ENCODE measurements at places on chromosomes 6 and 20.

DNA sequence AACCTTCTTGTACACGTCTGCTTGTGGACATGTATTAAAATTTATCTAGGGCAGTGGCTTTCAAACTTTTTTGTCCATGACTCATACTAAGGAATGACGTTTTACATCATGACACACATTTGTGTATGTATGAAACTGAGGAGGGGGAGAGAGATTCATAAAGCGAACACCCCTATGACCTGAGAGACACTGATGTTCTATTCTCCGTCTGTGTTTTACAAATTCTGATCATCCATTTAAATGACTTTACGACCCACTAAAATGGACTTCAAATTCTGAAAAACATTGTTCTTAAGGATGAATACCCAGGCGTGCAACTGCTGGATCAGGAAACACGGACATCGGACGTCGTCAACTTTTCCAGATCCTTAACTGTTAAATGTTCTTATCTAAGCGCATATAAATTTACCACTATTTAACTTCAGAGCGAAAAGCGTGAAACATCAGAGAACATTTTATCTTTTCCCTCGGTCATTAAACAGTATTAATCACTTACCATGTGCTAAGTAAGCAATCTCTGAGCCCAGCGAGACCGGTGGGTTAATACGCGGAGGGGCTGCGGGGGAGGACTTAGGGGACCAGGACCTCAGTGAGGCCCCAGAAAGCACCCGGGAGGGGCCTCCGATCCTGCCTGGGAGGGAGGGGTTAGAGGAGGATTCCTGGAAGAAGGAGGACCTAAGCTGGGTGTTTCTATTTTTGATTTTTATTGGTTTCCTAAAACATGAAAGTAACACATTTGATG lies 1.2 kb downstream of the PLAGL1 start:
- H3K4me1 ChIP-seq = peaks cover 7% of the 10 kb centered on the region
- DNase-seq = no peak
- peak overlapping the region; percentile 38 for H3K27ac ChIP-seq
- peak overlapping the region; percentile 63 for H3K4me3 ChIP-seq
- peaks cover 7% of the 10 kb centered on the region for H3K36me3 ChIP-seq

DNA sequence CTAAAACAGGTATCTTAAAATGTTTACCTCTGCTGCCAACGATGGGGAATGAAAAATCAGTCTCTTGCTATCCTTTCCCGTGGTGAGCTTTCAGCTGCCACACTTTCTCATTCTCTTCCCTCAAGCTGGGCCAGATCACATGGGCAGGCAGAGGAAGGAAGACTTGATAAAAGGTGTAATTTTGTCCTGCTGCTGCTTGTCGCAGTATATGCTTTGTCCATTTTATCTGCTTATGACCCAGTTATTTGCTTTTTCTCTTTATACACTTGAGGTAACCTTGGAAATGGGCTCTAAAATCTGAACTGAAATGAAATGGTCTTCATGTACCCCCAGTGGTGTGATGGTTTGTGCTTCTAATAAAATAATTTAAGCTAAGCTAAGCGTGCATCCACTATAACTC lies 695.9 kb upstream of the FLRT3 start:
- no peak overlapping the region for H3K4me3 ChIP-seq
- no peak overlapping the region for H3K27ac ChIP-seq
- H3K4me1 ChIP-seq = no peaks in the 10 kb centered on the region
- no peak for DNase-seq
- no peaks in the 10 kb centered on the region for H3K36me3 ChIP-seq

GRCh38 chr6:163962627-163963117 lies 548.2 kb downstream of the QKI start:
- no peak for DNase-seq
- no peak overlapping the region for H3K27ac ChIP-seq
- no peaks in the 10 kb centered on the region for H3K27me3 ChIP-seq
- H3K4me3 ChIP-seq = no peak overlapping the region

DNA sequence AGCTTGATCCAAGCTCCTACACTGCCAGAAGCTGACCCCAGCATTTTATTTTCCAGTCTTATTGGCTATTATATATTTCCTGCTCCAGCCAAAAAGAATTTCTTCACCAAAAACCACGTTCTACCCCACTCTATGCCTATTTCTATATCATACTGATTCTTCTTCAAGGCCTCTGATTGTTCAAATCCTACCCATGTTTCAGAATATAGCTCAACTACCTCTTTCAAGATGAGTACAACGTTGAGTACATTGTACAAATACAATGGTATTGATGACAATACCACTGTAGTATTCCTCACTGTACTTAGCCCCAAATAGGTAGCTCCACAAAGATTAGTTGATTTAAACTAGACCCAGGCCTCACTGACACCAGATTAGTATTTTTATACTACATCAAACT lies 31.0 kb downstream of the ASCC3 start:
- peaks cover 54% of the 10 kb centered on the region for H3K36me3 ChIP-seq
- no peaks in the 10 kb centered on the region for H3K27me3 ChIP-seq
- no peak overlapping the region for H3K4me3 ChIP-seq
- peaks cover 7% of the 10 kb centered on the region for H3K4me1 ChIP-seq
- no peak for DNase-seq

DNA sequence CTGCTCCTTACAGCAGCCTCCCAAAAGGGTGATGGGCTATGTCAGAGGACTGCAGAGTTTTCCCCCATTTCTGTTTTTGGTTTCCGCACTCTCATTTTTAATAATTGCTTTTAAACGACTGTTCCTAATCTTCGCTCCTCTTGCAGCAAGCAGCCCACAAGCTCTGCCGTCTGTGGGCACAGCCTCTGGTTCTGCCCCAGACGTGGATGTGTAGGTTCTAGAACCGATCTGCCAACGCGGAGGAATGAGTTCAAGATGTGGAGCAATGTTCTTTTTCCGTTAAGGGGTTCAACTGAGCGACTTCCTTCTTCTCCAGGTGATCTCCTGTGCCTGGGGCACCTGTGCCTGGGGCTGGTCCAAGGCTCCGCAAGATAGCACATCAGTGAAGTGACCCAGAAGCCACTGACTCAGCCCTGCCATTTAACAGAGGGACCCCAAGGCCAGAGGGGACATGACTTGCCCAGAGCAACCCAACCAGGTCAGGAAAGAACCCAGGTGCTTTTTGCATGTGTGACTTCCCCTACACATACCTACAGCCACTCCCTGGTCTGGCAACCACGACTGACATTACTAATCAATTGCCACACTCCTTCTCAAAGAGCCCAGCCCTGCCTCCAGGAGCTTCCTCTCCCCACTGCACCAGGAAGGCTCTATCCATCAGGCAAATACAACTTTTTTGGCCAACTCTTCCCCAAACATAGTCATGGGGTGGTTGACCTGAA lies 22.7 kb downstream of the PMEPA1 start:
- H3K4me3 ChIP-seq = no peak overlapping the region
- no peak overlapping the region for H3K27ac ChIP-seq
- no peaks in the 10 kb centered on the region for H3K4me1 ChIP-seq
- H3K27me3 ChIP-seq = no peaks in the 10 kb centered on the region
- no peak for DNase-seq

DNA sequence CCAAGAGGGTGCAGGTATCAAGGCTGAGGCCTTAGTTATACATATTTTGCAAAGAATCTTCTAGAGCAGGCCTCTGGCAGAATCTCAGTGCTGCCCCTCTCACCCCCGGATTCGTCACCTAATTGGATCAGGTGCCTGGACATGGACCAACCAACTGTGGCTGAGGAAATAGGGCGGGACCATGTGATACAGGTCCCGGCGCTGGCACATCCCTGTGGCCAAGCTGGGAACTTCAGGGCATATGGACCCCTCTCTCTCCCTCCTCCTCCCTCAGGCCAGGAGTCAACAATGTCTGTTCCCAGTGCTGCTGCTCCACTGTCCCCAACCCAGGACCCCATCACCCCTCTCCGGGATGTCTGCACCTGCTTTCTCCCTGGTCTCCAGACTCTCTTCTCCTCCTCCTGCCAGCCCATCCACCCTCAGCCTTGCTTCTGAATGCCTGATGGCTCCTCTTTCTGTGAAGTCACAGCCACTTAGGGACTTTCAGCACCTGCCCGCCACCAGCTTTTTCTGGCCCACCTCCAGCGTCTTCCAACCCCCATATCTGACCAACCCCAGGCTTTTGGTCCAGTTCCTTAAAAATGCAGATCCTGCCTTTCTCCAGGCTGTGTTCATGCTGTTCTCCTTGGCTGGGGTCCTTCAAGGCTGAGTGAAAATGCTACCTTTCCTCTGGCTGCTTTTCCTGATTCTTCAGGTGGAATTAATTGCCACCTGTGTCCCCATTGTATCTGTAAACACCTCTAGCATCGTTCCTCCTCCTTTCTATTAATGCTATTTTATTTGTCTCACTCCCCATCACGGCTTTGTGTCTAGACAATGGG lies 19.0 kb upstream of the MLN start:
- H3K27ac ChIP-seq = no peak overlapping the region
- H3K36me3 ChIP-seq = no peaks in the 10 kb centered on the region
- H3K27me3 ChIP-seq = peaks cover 13% of the 10 kb centered on the region
- H3K4me1 ChIP-seq = no peaks in the 10 kb centered on the region
- no peak overlapping the region for H3K4me3 ChIP-seq
- DNase-seq = no peak

DNA sequence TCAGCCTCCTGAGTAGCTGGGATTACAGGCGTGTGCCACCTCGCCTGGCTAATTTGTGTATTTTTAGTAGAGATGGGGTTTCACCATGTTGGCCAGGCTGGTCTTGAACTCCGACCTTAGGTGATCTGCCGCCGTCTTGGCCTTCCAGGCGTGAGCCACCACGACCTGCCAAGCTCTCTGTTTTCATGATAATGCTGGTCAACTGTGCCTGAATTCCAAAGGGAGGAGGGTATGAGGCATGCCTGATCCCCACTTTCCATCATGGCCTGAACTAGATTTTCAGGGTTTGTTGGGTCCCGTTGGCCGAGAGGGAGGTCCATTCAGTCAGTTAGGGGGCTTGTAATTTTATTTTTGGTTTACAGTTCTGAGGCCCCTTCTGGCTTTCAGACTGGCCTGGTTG lies 28.0 kb upstream of the ANGPT4 start:
- no peaks in the 10 kb centered on the region for H3K36me3 ChIP-seq
- DNase-seq = no peak
- peaks cover 5% of the 10 kb centered on the region for H3K27me3 ChIP-seq
- no peaks in the 10 kb centered on the region for H3K4me1 ChIP-seq
- no peak overlapping the region for H3K4me3 ChIP-seq

GRCh38 chr20:32040142-32040953 lies 11.7 kb upstream of the HCK start:
- H3K27me3 ChIP-seq = peaks cover 39% of the 10 kb centered on the region
- H3K27ac ChIP-seq = no peak overlapping the region
- H3K4me3 ChIP-seq = no peak overlapping the region

GRCh38 chr20:48217190-48217589 lies 431.9 kb upstream of the SULF2 start:
- no peaks in the 10 kb centered on the region for H3K4me1 ChIP-seq
- no peak overlapping the region for H3K27ac ChIP-seq
- no peak overlapping the region for H3K4me3 ChIP-seq
- no peak for DNase-seq
- H3K36me3 ChIP-seq = no peaks in the 10 kb centered on the region

DNA sequence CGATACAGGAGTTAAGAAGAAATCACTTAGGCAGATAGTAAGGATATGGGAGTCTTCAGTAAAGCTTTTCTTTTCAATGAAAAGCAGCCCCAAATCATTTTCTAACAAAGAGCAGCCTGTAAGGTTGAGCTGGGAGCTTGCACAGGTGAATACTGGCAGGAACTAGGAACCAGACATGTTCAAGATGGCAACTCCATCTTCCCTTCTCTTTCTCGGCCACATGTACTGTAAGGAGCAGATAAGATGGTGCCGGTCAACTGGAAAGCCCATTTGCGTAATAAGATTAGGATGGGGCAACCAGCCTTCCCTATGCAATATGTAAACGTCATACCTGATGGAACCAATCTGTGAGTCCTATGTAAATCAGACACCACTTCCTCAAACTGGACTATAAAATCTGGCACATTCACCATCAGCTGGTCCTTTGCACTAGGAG lies 46.2 kb upstream of the RNGTT start:
- H3K27me3 ChIP-seq = peaks cover 3% of the 10 kb centered on the region
- H3K4me1 ChIP-seq = no peaks in the 10 kb centered on the region
- H3K36me3 ChIP-seq = no peaks in the 10 kb centered on the region
- no peak for DNase-seq
- no peak overlapping the region for H3K4me3 ChIP-seq

DNA sequence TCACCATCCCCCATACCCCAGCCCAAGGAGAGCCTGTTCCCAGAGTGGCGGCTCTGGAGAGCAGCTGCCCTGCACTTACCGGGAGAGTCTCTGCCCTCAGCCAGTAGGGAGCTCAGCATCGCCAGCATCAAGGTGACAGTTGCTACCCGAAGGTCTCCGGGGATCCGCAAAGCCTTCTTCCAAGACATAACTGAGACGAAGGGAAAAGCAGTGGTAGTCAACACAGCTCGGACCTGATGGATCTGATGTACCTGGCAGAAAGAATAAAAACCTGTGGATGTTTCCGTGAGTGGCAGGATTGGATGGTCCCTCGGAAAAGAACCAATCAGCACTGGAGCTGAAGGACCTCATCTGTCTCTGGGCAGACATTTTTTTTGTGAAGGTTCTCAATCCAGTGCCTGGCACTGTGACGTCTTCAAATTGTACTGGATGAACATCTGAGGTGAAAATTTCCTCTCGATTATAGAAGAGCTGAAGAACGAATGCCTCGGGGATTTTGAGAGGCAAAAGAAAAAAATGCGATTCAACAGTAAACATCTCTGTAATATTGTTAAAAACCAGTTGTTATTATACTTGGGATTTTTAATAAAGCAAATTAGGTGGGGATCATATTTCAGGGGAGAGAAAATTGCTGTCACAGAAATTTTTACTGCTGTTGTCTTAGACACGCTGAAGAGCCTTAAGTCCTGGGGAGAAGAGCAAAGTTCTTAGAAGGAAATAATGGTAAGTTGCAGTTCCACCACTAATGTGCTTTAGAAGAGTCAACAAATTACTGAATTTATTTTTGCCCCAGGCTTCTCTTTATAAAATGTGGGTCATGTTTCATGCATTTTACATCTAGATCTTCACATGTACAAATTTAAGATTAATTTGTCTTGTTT lies at the start of gene HLA-DQB1:
Gene HLA-DQB1 (minus strand): TSS at position 238 of the 881 bp plus-strand sequence. CDS start 50 bp downstream, at position 188.
- H3K36me3 ChIP-seq = peaks cover 19% of the 10 kb centered on the region
- H3K4me3 ChIP-seq = peak within 1 kb of the TSS; percentile 81
- H3K27me3 ChIP-seq = peaks cover 35% of the 10 kb centered on the region
- H3K27ac ChIP-seq = peak within 1 kb of the TSS; percentile 74
- H3K4me1 ChIP-seq = peaks cover 46% of the 10 kb centered on the region

DNA sequence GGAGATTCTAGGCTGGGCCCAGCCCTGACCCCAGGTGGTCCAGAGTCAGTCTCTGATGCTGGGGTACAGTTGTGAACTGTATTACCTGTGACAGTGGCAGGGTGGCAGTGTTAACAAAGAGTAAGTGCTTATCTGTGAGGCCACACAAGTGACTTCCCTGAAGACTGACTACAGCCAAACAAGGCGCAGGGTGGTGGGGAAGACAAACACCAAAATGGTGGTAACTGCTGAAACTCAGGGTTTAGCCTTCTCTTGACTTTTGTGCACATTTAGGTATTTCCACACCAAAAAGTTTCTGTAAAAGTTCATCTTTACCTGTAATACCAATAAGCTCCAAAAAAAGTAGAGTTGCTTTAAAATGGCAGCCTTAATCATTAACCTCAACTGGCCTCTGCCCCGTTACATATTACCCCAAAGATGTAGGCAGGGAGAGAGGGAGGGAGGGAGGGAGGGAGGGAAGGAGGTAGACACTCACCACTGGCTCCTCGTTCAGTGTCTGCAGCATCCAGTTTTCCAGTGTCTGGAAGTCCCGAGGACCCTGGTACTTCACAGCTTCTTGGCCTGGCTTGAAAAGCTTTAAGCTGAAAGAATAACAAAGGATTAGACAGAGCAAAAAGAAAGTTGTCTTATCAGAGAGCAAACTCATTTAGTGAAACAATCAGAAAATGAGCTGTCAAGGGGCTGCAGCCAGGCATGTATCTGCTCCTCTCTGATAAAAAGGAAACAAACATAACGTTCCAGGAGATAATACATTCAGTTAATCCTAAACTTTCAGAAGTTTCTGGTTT lies 11.3 kb downstream of the TXNDC5 start:
- H3K27me3 ChIP-seq = no peaks in the 10 kb centered on the region
- H3K4me1 ChIP-seq = peaks cover 1% of the 10 kb centered on the region
- H3K4me3 ChIP-seq = no peak overlapping the region
